Stromal cell of bone marrow (primary cell): ENCODE measurements at places on chromosomes 4 and X.

DNA sequence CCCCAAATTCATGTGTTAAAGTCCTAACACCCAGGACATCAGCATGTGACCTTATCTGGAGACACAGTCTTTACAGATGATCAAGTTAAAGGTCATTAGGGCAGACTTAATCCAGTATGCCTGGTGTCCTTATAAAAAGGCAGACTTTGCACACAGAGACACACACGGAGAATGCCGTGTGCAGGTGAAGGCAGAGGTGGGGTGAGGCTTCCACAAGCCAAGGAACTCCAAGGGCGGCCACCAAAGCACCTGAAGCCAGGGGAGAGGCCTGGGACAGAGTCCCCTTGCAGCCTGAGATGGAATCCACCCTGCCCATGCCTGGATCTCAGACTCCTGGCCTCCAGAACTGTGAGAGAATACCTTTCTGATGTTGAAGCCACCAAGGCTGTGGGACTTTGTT lies 26.1 kb upstream of the SORCS2 start:
- DNase-seq = no peak

GRCh38 chrX:19682712-19683331 lies 167.5 kb upstream of the MAP3K15 start:
- peak; percentile 86 for DNase-seq

- no peak for DNase-seq
Measured at GRCh38 chr4:8221476-8221875, 22.4 kb downstream of the SH3TC1 start.

DNA sequence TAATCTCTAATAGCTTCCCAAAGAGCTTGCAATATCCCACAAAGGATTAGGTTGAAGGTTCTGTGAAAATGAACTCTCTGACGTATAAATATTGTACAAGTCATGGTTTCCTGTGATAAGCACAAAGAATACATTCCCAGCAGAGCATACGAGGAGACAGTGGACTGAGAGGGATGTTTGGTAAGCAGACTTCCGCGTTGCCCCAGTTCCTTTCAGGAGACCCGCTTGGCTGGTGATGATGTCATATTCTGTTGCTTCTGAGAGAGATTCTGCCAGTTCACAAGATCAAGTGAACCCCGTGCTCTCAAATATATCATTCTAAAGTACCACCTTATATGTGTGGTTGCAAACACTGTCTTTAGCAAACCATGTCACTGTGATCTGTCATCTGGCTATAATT lies 323.9 kb upstream of the CASK start:
- no peak for DNase-seq

GRCh38 chr4:181372014-181372413 lies 871.2 kb upstream of the TENM3 start:
- no peak for DNase-seq

DNA sequence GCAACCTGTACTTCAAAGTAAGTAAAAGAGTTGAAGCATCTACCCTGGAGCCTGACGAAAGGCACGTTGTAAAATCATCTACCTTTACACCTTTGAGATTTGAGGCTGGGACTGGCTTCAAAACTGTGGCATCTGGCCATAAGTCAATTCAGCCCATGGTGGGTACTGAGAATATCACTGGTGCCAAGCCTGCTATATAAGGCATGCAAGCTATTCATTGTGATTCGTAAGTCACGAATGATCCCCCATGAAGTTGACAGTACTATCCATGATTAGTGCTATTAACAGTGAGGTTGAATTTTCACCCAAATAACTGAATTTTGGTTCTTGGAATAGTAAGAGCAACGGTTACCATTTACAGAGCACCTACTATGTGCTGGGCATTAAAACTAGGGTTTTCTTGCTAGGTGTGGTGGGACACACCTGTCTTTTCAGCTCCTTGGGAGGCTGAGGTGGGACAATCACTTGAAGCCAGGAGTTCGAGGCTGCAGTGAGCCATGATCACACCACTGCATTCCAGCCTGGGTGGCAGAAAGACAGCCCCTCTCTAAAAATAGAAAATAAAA lies 39.8 kb downstream of the IRF2 start:
- DNase-seq = no peak

DNA sequence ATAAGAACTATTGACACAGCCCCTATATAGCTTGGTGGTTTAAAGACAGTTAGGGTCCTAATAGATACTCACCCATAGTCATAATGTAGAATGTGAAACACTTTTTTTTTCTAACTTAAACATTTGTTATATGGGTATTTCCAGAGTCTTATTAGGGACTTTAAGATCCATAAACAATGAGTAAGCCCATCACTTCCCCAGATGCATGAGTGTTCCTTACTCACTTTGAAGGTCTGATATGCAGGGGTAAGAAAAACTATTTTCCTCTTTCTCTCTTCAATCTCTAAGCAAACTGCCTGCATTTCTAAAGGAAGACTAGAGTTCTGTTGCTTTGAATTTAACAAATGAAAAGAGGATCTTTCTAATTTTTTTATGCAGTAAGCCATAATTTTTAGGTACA lies 443.6 kb upstream of the PITX2 start:
- DNase-seq = no peak

DNA sequence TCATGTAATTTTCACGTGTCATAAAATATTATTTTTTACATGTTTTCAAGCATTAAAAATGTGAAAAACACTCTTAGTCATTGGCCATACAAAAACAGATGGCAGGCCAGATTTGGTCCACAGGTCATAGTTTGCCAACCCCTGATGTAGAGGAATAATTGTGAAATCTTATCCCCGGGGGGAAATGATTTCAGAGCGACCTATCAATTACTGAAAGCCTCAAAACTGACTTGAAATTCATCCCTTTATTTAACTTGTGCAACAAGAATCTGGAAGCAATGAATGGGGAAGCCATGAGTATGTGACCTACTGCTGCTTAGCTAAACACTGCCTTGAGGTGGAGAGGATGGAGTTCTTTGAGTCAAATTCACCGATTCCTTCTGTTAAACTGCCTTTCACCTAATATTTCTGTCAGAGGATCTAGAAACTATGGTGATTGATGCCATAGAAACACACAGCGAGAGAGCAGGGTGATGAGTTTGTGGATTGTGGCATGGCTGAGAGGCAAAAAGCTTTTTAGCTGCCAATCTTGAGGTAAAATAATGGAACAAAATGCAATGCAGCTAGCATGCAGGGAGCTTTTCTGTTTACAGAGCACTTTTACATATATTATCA lies 30.3 kb upstream of the BRS3 start:
- DNase-seq = peak; percentile 53

DNA sequence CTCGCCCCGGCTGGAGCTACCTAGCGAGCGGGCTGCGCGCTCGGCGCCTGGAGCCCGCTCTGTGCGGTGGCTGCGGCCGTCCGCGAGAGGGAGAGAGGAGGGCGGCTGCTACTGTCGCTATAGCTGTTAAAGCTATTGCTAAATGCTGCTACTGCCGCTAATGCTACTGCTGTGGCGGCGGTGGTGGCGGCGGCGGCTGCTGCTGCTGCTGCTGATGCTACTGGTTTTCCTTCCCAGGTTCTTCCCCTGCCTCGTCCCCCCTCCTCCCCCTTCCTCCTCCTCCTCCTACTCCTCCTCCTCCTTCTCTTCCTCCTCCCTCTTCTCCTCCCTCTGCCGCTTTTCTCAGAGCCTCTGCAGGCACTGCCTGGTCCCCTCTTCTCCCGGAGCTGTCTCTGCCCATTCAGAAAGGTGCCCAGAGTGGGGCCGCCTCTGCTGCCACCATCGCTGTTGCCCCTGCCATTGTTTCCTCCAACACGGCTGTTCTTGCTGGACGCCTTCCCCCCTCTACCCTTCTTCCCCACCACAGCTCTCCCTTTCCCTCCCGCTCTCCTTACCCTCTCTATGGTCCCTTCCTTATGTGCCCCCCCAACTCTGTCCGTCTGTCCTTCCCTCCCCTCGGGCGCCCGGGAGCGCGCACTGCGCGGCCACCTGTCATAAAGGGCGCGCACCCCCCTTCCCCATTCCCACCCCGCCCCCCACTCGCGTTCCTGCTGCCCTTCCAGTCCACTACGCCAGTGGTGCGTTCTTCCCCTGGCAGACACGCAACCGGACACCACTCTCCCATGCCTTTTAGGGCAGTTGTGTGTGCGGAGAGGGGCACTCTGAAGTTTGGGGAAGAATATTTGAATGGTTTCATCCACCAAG lies at the start of gene NEXMIF:
NEXMIF (minus strand) TSS at position 228 of the 864 bp plus-strand sequence.
- no peak for DNase-seq

GRCh38 chrX:72100824-72101351 lies 30.8 kb downstream of the RTL5 start:
- no peak for DNase-seq

- DNase-seq = no peak
Measured at GRCh38 chr4:6693231-6694176, at the start of gene S100P. Gene S100P, plus strand, starts transcription at chr4:6693878. Its CDS starts 55 bp downstream, at chr4:6693933.

DNA sequence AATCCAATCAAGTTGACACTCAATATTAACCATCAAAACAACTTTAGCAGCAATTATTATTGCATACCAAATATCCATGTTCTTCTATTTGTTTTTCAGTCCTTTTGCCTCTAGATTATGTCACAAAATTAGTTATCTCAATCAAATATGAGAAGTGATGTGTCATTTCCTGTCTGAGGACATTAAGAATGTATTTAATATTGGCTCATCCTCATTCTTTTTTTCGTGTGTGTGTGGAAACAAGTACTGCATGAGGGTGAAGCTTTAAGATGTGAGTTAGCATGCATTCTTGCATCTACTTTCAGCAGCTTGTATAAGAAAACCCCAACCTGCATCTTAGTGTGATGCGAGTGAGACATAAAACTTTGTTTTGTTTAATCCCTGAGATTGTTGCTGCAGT lies 301.4 kb downstream of the GRIA2 start:
- no peak for DNase-seq

- no peak for DNase-seq
Measured at GRCh38 chr4:64613046-64613445, 203.8 kb upstream of the TECRL start.

DNA sequence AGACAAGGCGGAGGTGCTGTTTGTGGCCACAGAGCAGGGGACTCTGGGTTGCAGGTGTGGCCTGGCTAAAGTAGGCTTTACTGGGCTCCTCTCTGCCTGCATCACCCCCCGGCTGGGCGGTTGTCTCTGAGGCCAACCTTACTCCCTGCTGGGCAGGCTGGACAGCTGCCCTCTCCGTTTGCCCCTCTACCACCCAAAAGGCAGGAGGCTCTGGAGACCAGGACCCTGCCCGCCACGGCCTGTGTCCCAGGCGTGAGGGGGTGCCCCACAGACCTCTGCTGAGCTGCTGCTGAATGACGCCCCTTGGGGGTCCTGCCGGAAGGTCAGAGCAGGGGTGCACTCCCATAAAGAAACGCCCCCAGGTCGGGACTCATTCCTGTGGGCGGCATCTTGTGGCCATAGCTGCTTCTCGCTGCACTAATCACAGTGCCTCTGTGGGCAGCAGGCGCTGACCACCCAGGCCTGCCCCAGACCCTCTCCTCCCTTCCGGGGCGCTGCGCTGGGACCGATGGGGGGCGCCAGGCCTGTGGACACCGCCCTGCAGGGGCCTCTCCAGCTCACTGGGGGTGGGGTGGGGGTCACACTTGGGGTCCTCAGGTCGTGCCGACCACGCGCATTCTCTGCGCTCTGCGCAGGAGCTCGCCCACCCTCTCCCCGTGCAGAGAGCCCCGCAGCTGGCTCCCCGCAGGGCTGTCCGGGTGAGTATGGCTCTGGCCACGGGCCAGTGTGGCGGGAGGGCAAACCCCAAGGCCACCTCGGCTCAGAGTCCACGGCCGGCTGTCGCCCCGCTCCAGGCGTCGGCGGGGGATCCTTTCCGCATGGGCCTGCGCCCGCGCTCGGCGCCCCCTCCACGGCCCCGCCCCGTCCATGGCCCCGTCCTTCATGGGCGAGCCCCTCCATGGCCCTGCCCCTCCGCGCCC lies 920 bp downstream of the HTT-AS start:
- DNase-seq = no peak

- DNase-seq = no peak
Measured at GRCh38 chr4:106083065-106083464, 187.8 kb downstream of the NPNT start.

DNA sequence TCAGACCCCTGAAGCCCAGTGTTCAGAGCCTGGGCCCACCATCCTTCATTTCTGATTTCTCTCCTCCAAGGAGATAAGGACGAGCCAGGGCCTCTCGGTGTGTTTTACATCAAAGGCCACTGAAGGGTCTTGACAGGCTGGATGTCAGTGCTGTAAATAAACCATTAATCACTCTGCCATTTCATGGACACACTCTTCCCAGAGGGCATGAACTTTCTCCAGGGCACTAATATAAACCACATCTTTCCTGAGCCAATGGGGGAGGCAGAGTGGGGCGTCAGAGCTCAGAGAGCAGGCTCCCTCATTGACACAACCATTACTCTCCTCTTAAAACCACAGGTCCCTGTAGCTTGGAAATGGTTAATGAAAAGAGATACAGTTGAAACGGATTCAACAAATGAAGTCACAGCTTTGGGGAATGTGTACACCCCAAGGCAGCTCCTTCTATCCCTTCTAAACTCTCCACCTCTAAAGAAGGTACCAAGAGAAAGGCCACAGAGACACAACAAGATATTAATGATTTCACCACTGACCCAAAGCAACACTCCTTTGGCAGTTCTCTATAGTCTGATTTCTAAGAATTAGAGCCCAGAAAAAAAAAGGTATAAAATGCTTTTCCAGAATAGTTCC lies 200.6 kb downstream of the CHIC2 start:
- no peak for DNase-seq

DNA sequence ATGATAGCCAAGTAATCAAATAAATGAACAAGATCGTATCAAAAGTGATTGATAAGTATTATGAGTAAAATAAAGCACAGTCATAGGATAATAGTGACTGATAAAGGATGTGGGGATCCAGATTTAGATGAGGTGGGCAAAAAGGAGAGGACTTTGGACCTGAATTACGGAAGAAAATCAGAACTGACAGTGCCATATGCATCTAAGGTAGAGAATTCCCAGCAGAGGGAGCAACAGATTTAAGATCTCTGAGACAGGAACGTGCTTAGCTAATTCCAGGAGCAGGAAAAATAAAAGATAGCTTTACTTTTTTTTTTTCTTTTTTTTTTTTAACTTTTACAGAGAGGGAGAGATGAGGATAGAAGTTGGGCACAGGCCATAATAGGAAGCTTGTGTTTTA lies 189.9 kb downstream of the NWD2 start:
- no peak for DNase-seq

GRCh38 chr4:6141554-6141953 lies 58.8 kb downstream of the JAKMIP1 start:
- no peak for DNase-seq

DNA sequence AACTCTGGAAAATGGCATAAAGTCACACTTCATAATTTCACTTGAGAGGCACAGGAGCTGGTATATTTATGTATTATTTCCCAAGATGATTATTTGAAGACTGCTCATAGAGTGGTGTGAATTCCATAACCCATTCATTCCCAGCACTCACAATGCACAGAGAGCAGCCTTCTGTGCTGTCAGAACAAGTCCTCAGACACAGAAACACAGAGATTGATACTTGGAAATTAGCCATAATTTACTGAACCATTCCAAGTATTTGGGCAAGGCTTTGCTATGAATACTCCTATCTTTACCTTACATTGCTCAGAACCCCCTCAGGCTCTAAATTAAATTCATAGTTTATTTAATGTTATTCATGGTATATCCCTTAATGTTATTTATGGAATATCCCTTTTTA lies 53.6 kb downstream of the PABPC4L start:
- no peak for DNase-seq
